Astrocyte (in vitro differentiated cells and primary cell): ENCODE measurements at places on chromosomes 12 and 14.

GRCh38 chr12:97524812-97525211 is 62.2 kb downstream of the RMST start:
- DNase-seq = no peak

DNA sequence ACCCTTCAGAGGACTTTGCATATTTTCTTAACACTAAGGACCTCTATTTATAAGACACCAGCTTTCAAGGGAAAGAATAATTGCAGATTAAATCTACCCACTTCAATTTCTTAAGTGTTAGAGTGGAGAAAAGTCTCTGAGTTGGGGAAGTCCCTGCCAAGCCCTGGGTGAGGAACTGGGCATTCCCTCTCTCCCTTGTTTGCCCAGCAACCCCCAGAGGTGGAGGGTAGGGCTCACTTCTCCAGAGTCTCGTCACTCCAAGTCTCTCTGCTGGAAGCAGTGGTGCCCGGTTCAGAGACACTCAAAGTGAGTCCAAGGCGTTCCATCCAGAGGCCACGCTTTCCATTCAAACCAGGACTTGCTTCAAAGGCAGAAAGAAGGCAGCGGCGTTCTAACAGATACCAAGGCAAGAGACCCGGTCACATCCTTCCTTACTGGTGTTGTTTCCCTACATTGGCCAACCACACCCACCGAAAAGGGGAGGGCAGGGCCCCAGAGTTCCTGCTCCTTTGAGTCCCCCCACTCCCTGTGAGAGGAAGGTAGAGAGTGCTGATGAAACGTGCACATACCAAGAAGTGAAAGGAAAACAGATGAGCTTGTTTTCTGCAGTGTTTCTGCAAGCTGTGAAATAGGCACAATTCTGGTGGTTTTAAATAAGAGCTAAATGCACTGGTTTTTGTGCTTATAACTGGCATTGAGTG is 6.1 kb upstream of the BDKRB2 start:
- DNase-seq = no peak

GRCh38 chr12:110826592-110827200 is 20.1 kb upstream of the CCDC63 start:
- DNase-seq = peak; percentile 50

- DNase-seq = no peak
Measured at GRCh38 chr12:131773582-131774221, 54.5 kb upstream of the MMP17 start.

DNA sequence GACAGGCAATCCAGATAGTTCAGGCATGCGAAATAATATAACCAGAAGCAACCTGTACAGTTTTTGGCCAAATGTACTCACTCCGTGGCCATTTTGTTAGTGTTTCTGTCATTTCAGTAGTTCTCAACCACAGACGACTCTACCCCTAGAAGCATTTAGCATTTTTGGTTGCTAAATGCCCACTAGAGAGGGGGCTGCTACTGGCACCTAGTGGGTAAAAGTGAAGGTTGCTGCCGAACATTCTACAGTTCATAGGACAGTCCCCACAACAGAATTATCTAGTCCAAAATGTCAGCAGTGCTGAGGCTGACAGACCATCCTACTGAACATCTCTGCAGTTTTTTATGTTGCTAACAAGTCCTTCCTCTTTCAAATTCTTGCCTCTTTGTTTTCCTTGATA is 107.4 kb downstream of the TSHR start:
- no peak for DNase-seq
